Fibroblast of lung (primary cell): ENCODE measurements at places on chromosomes 4 and X. TPM values are rescaled to one million over a fixed set of nuclear protein-coding genes. Genes with fewer than 3 reads are reported as not detected.
A peak's percentile ranks its signal among the peaks of the same experiment; 100 is the strongest.

DNA sequence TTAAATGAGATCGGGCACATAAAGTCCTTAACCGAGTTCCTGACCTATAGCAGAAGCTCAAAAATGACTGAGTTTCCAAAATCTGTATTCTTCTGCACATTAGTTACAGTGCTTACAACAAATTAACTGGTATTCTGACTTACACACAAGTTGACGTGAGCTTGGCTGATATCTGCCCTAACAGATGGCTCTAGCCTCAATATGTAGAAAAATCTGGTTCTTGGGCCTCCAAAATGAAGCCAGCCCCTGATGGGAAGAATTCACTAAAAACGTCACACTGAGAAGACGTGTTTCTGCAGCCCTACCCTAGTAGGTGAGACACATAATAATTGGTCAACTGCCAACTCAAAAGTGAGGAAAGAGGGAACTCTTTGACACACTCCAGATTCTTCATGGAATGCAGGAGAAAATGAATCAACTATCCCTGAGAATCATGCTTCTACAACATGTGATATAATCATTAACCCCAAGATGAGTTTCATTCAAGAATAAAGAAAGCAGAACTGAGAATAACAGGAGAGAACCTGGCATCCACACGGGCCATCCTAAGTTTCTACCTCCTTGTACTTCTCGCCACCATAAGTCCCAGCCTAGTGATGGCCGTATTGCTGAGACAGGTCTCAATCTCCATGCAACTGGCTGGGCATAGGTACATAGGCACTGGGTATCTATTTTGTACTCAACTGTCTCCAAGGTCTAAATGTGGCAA lies 8.2 kb downstream of the STX18 start:
- no peak overlapping the region for H3K4me3 ChIP-seq
- H3K27ac ChIP-seq: no peak overlapping the region
- H3K4me1 ChIP-seq: no peaks in the 10 kb centered on the region
- no peaks in the 10 kb centered on the region for H3K36me3 ChIP-seq
- DNase-seq: no peak

Gene PCGF3
- polyA plus RNA-seq: 24.8 and 25.6 TPM in 2 replicates

GRCh38 chr4:79065262-79065661 lies 126.0 kb upstream of the PAQR3 start:
- H3K4me3 ChIP-seq: no peak overlapping the region
- H3K27me3 ChIP-seq: no peaks in the 10 kb centered on the region
- no peak for DNase-seq

Gene IQSEC2
- polyA plus RNA-seq: 5.9 and 7.4 TPM in 2 replicates

Gene TXK
- polyA plus RNA-seq: 0.05 and 0.09 TPM in 2 replicates

DNA sequence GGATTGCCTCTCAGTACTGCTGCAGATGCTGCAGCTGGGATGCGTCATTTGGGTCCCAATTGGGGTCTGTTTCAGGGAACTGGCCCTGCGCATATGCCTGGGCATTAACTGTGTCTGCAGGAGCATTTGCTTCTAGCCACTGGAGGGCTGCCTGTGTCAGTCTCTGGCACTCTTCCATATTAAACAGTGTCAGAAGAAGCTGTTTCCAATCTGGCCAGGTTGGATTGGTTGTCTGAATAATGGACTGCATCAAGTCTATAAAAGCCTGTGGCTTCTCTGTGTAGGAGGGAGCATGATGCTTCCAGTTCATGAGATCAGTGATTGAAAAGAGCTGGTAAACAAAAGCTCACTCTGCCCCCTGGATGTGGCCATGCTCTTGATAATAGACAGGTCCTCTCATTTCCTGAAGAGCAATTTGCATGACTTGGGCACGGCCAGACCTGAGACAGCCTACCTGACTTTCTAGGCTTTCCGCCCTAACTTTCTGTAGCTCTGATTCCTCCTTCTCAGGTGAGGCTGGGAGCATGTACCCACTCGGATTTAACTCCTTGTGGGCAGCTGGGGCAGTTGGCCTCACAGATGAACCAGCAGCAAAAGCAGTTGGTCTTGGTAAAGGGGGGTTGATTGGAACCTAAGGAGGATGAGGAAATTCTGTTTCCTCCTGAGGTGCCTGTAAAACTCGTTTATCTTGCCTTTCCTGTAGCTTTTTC lies 29.2 kb downstream of the SULT1E1 start:
- no peaks in the 10 kb centered on the region for H3K36me3 ChIP-seq
- no peaks in the 10 kb centered on the region for H3K27me3 ChIP-seq
- no peaks in the 10 kb centered on the region for H3K4me1 ChIP-seq

Gene USP17L19
- polyA plus RNA-seq: not detected in 2 replicates

DNA sequence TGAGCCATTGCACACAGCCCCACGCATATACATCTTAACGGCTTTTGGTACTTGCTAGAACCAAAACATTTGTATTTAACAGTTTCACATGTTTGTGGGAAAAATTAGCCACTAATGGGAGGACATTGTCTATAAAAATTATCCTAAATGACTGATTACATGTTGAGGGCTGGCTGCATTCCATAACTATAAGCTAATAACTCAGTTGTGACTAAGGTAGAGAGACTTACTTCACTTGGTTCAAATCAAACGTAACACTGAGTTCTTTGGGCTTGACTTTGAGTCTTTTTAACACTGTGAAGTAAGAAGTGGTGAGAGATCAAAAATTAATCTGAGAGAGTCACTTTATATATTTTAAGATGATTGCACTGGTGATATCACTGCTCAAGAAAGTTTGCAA lies 47.9 kb upstream of the PGRMC2 start:
- no peak overlapping the region for H3K4me3 ChIP-seq
- H3K36me3 ChIP-seq: no peaks in the 10 kb centered on the region
- no peaks in the 10 kb centered on the region for H3K27me3 ChIP-seq
- H3K4me1 ChIP-seq: peaks cover 6% of the 10 kb centered on the region
- H3K27ac ChIP-seq: no peak overlapping the region
- peak; percentile 56 for DNase-seq

GRCh38 chr4:37917388-37917787 lies 26.5 kb downstream of the TBC1D1 start:
- no peak overlapping the region for H3K27ac ChIP-seq
- H3K4me3 ChIP-seq: no peak overlapping the region
- DNase-seq: no peak

Gene KCNE5
- polyA plus RNA-seq: 0.12 and 0.38 TPM in 2 replicates

DNA sequence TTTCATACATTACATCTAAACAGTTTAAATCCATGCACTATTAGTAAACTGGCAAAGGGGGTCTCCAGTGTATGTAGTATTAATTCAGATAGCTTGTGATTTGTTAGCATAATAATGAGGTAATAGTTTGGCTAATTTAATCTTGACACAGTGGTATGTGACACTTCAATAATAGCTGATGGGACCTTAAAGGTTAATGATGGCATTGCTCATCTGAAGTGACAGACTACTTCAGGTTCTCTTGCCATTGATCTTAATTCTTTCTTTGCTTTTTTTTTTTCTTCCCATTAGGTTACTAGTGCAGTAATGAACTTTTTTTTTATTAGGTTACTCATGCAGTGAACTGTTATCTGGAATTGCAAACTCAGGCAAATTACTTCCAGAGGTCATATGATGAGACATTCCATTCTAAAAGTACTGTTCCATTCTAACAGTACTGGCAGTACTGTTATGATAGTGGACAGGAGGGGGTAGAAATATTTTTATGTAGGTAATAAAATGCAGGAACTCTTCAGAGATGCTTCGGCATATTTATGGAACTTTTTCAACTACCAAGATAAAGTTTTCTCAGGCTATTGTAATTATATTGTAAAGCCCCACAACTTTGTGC lies 911.3 kb upstream of the LCORL start:
- H3K27ac ChIP-seq: no peak overlapping the region
- no peaks in the 10 kb centered on the region for H3K4me1 ChIP-seq

Gene PAGE5
- not detected in 2 replicates for polyA plus RNA-seq

Gene CXCL5
- polyA plus RNA-seq: 0.24 and 0.58 TPM in 2 replicates

GRCh38 chr4:93671093-93671492 lies 157.5 kb upstream of the ATOH1 start:
- no peak for DNase-seq
- no peaks in the 10 kb centered on the region for H3K36me3 ChIP-seq
- no peak overlapping the region for H3K27ac ChIP-seq
- no peaks in the 10 kb centered on the region for H3K27me3 ChIP-seq

Gene FGA
- polyA plus RNA-seq: not detected in 2 replicates

DNA sequence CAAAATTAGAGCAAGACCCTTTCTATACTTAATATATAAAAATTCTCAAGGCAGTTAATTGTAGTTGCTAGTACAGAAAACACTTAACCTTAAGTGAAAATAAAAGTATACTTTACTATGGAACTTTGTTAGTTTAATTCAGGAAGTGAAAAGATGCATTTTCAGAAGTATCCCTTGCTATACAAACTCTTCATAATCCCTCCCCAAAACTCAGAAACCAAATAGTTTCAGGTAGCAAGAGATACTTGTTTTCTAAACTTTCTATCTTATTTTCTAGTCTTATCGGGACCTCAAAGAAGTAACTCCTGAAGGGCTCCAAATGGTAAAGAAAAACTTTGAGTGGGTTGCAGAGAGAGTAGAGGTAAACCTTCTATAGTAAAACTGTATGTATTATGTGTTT lies 14.3 kb downstream of the PAICS start:
- DNase-seq: no peak
- H3K4me3 ChIP-seq: no peak overlapping the region
- no peak overlapping the region for H3K27ac ChIP-seq
- H3K4me1 ChIP-seq: no peaks in the 10 kb centered on the region
- peaks cover 4% of the 10 kb centered on the region for H3K36me3 ChIP-seq
- H3K27me3 ChIP-seq: no peaks in the 10 kb centered on the region
